ENCODE measurements at places on chromosomes 12 and 14.

GRCh38 chr12:92028441-92028709 lies 117.3 kb downstream of the BTG1 start:
- no peak for DNase-seq

GRCh38 chr14:20775901-20776300 lies 5.2 kb upstream of the RNASE6 start:
- DNase-seq: no peak

DNA sequence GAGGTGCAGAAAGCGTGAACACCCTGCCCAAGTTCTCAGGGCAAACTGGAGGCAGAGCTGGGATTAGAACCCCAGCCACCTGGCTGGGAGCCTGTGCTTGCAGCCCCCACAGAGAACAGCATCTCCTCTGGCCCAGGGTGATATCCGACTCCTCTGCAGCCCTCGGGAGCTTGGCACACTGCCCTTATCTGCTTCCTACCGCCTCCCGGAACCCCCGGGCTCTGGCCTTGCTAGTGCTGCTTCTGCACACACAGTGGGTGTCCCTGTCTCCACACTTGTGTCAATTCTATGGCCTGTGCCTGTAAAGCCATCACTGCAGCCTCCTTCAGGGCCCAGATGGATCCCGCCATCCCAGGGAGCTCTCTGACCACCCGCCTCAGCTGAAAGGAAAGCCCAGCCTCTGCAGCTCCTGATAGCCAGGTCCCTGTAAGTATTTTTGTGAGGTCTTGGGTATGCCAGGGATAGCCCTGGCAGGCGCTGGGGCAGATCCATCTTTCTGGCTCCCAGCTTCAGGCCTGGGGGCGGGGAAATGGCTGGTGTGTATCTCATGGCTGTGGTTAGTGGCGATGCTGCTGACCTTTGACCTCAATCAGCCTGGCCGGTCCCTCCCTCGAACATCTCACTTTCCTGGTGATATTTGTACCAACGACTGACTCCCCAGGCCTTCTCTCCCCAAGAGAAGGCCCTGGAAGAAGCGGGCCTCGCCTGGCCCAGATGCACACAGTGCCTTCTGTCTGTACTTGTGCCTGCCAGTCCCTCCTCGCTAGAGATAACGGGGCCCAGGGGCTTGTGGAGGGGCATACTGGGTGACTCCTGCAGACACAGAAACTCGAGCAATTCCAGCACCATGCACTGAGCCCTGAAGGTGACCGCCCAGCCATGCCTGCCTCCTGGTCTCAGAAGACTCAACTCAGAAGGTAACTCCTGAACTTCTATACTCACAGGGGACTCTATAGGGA lies 183.8 kb downstream of the CALM1 start:
- no peak for DNase-seq

GRCh38 chr14:23425169-23425568 lies 10.3 kb downstream of the MYH7 start:
- no peak for DNase-seq

DNA sequence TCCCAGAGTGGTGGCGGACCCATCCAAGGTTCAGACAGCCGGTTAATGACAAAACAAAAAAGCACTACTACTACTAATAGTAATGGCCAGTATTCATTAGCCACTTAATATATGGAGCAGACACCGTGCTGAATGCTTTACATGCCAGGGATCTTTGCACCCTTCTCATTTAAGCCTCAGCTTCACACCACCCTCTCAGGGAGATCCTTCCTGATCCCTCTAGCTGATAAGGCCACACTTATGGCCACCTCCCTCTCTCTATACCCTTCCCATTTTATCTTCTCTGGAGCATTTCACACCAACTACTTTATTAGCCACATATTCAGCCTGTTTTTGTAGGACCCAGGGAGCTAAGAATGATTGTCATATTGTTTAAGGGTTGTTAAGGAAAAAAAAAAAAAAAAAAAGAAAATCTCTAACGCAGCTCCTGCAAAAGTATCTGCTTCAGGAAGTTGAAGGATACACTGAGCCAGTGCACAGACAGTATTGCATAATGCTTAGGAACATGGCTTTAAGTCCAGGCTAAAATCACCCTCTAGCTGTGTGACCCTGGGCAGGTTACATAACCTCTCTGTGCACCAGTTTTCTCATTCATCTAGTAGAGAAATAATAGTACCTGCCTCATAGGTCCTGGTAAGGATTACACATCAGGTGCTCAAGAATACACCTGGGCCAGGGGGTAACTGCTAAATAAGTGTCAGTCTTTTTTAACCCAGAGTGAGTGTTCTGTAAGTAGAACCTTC lies 29.4 kb downstream of the NUAK1 start:
- no peak for DNase-seq

DNA sequence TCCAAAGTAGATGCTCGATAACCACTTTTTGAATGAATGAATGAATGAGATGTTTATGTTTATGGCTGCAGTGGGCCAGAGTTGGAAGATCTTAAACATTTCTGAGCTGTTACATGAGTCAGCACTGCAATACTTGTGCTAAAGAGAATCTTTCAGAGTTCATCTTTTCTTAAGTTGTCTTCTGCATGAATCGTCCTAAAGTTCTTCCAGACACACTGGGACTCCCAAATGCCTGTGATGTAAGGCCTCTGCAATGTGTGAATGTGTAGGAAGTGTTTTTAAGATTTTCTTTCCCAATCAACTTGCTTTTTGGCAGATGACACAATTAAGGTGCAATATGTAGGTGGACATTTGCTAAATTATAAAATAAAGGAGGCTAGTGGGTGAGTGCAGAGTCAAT lies 50.3 kb upstream of the TRIM9 start:
- no peak for DNase-seq

- DNase-seq: no peak
These were observed 31.9 kb downstream of the NUAK1 start for GRCh38 chr12:106106892-106107291.

DNA sequence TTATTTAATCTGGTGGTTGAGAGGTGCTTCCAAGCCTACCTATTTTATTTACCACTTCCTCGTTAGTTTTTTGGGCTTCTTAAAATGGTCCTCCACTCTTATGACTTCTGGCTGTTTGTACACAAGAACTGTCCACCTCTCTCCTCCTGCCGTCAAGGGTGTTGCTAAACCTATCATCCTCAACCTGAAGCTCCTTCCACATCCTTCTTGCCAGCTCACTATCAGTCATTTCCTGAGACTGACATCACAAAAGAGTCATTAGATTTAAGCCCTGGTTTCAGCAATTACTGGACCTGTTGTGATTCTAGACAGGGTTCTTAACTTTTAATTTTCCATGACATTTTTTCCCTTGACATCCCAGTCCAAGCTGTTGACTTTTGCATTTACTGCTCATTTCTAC lies 91.9 kb downstream of the BICD1 start:
- DNase-seq: no peak

GRCh38 chr14:50770586-50770985 lies 60.4 kb downstream of the NIN start:
- no peak for DNase-seq

GRCh38 chr12:123966596-123966995 lies 6.0 kb downstream of the CCDC92 start:
- no peak for DNase-seq

DNA sequence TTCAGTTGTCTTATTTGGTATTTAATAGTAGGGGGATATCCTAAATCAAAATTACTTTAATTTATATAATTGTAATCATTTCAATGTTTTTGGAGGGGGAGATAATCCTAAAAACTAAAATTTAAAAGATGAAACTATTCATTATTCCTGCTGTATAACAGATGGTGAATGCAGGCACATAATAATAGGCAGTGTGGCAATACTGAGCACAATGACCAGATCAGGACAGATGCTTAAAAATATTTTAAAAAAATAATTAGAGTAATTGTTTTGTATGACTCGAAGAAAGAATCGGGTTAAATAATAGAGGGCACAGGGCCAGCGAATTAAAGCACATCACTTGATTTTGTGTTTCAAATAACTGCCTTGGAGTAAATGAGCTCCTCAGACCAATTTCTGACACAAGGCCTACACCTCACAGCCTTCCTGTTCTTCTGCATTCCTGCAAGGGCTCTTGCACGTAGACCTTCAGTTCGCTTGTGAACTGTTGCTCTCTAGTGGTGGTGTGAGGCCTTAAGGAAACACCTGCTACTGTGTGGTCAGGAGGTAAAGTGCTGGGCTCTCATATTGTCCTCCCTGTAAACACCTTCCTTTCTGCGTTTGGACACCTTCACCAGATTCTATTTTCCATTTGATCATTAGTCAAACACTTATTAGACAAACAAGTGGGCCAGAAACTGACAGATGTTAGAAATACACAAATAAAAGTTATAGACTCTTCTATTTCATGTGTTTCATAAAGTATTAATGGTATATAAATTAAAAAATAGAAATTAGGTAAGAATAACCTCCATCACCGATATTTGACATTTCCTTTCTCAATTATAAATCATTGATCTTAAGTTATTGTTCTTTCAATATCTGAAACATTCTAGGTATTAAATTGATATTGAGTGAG lies 29.3 kb upstream of the KLRF1 start:
- DNase-seq: peak; percentile 56

- no peak for DNase-seq
These were observed 20.0 kb upstream of the HELB start for GRCh38 chr12:66282244-66282643.

- no peak for DNase-seq
These were observed 11.6 kb upstream of the SRSF9 start for GRCh38 chr12:120481022-120481767.

DNA sequence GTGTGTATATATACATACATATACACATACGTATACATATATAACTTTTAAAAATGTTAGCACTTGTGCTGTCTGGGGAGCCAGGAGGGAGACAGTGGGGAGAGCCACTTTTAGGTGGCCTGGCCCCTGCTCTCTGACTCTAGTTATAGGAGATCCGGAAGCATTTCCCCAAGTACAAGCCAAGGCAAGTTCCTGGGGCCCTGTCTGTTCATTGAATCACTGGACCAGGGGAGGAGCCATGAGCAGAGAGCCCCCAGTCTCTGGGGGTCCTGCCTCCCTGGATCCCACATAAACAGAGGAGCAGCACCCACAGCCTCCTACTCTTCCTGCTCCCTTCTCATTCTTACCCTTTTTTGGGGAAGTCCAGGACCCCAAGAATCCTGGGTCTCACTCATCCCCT lies 45.4 kb upstream of the TMED10 start:
- DNase-seq: no peak

GRCh38 chr14:105853089-105853906 lies 326.9 kb downstream of the TMEM121 start:
- DNase-seq: no peak

- DNase-seq: no peak
These were observed 56.4 kb upstream of the ATP2A2 start for GRCh38 chr12:110224379-110225304.

GRCh38 chr14:66045572-66046021 lies 440.6 kb upstream of the CCDC196 start:
- DNase-seq: no peak

DNA sequence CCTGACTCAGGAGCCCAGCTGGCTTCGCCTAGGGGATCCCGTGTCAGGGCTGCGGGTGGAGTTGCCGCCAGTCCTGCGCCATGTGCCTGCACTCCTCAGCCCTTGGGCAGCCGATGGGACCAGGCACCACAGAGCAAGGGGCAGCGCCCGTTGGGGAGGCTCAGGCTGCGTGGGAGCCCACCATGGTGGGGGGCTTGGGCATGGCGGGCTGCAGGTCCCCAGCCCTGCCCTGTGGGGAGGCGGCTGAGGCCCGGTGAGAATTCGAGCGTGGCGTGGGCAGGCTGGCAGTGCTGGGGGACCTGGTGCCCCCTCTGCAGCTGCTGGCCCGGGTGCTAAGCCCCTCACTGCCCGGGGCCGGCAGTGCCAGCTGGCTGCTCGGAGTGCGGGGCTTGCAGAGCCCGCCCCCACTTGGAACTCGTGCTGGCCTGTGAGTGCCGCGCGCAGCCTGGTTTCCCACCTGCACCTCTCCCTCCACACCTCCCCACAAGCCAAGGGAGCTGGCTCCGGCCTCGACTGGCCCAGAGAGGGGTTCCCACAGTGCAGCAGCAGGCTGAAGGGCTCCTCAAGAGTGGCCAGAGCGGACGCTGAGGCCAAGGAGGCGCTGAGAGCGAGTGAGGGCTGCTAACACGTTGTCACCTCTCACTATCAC lies 135.1 kb upstream of the SEL1L start:
- no peak for DNase-seq

GRCh38 chr14:22613106-22613695 lies 15.1 kb downstream of the ABHD4 start:
- DNase-seq: no peak

DNA sequence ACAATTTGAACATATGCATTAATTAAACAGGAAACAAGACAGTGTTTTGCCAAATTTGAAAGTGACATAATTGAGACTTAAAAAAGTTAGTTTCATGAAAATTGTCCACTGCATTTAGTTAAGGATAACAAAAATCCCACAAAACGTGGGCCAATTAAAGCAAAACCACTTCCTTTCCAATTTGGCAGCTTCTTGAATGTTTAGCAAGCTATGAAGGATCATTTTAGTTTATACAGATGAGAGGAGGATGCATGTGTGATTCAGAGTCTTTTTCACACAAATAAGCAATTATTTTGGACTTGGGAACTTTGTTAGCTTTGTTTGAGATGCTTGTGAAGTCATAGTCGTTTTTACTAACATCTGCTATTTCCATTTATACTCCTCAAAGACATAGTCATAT lies 109.6 kb downstream of the ATXN7L3B start:
- DNase-seq: no peak

DNA sequence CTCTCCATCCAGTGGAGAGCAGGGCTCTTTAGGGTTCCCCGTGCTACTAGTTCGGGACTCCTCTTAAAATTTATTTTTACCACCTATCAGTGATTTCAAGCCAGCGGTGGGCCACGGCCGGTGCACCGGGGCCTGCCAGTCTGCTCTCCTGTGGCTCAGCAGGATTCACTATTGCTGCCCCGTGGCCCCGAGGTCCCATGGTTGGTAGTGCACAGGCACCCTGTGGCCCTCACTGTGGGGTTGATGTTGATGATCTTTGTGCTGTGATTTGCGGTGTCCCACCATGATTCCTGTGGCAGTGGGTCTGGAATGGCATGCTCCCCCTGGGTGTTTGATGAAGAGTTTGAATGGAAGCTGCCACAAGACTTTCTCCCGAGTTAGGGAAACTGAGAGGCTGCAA lies 12.6 kb upstream of the MEG3 start:
- DNase-seq: no peak

DNA sequence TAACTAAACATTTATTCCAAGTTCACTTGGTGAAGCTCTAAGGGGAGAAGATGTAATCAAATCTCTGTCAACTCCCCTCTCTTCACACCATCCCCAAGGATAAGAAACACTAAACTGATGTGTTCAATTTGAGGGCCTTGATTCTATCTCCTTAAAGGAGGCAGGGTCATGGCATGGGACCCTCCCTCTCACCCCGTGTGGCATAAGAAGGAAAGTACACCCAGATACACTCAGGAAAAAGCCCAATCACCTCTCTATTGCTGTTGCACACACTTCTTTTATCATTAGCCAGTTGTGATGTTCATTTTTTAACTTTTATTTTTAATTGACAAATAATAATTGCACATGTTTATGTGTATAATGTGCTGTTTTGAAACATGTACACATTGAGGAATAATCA lies 35.1 kb downstream of the WASHC3 start:
- DNase-seq: no peak
